ENCODE measurements at places on chromosomes 6 and 20. TPM values are rescaled to one million over a fixed set of nuclear protein-coding genes. Genes with fewer than 3 reads are reported as not detected.

- H3K27me3 ChIP-seq: no peaks in the 10 kb centered on the region
- no peak overlapping the region for H3K4me3 ChIP-seq
- H3K27ac ChIP-seq: no peak overlapping the region
- peaks cover 10% of the 10 kb centered on the region for H3K4me1 ChIP-seq
- H3K36me3 ChIP-seq: no peaks in the 10 kb centered on the region
Measured at GRCh38 chr6:133610227-133610840, 278.6 kb upstream of the TCF21 start.

GRCh38 chr6:109417646-109418045, 22.8 kb downstream of the PPIL6 start:
- H3K36me3 ChIP-seq: no peaks in the 10 kb centered on the region
- no peak for DNase-seq
- H3K27ac ChIP-seq: no peak overlapping the region
- H3K4me1 ChIP-seq: no peaks in the 10 kb centered on the region

DNA sequence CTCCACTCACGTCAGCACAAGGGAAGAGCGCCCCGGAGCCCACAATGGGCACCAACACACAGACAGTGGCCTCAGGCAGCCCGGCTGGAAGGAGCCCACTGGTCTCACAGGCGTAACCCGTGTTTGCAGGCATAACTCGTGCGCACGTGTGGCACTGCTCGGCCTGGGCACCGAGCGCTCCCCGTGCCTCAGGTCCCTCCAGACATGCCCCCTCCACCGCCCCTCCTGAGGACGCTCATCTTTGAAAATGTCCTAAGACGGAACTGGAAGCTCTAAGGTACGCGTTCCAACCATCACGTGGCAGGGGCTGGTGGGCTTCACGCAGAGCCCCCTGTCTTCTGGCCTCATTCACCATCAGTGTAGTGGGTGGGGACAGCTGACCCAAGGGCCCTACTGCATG, 44.6 kb downstream of the SSR1 start:
- DNase-seq: no peak
- no peaks in the 10 kb centered on the region for H3K4me1 ChIP-seq
- H3K27me3 ChIP-seq: no peaks in the 10 kb centered on the region
- H3K4me3 ChIP-seq: no peak overlapping the region
- no peak overlapping the region for H3K27ac ChIP-seq

- H3K4me3 ChIP-seq: no peak overlapping the region
- H3K27ac ChIP-seq: no peak overlapping the region
- no peak for DNase-seq
- no peaks in the 10 kb centered on the region for H3K36me3 ChIP-seq
- no peaks in the 10 kb centered on the region for H3K27me3 ChIP-seq
- no peaks in the 10 kb centered on the region for H3K4me1 ChIP-seq
Measured at GRCh38 chr6:109852713-109853112, 125.4 kb upstream of the GPR6 start.

Gene SMOC2
- total RNA-seq: not detected

DNA sequence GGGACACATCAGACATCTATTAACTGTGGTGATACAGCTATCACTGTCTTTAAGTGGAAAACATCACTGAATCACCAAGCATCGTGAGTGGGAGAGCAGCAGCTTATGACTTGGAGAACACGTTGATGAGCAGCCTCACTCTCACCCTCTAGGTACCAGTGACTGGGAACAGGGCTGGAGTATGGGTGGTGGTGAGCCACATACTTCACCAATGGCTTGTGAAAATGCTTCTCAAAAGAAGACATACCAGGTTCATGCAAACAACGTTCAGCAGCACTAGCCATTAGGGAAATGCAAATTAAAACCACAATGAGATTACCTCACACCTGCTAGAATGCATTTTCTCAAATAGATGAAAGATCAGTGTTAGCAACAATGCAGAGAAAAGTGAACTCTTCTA, 25.3 kb downstream of the SNX5 start:
- peaks cover 80% of the 10 kb centered on the region for H3K36me3 ChIP-seq
- no peaks in the 10 kb centered on the region for H3K4me1 ChIP-seq
- no peaks in the 10 kb centered on the region for H3K27me3 ChIP-seq
- no peak for DNase-seq
- H3K4me3 ChIP-seq: no peak overlapping the region

Gene PAK5
- not detected for total RNA-seq

DNA sequence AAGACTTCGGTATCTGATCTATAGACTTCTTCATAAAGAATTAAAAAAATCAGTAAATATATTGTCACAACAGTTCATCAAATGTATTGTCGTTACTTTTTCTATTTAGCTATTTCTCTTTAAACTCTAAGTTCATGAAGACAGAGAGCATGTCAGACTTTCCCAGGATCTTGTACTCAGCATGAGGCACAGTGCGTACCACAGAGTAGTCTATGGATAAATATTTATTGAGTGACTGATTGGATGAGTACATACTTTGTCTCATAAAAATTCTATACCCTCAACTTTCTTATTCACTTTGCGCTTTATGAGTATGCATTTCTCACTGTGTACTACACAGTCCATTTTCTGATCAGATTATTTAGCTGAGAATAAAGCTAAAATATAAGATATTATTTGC, 1284.4 kb upstream of the ADGRB3 start:
- no peaks in the 10 kb centered on the region for H3K4me1 ChIP-seq
- H3K27me3 ChIP-seq: no peaks in the 10 kb centered on the region

DNA sequence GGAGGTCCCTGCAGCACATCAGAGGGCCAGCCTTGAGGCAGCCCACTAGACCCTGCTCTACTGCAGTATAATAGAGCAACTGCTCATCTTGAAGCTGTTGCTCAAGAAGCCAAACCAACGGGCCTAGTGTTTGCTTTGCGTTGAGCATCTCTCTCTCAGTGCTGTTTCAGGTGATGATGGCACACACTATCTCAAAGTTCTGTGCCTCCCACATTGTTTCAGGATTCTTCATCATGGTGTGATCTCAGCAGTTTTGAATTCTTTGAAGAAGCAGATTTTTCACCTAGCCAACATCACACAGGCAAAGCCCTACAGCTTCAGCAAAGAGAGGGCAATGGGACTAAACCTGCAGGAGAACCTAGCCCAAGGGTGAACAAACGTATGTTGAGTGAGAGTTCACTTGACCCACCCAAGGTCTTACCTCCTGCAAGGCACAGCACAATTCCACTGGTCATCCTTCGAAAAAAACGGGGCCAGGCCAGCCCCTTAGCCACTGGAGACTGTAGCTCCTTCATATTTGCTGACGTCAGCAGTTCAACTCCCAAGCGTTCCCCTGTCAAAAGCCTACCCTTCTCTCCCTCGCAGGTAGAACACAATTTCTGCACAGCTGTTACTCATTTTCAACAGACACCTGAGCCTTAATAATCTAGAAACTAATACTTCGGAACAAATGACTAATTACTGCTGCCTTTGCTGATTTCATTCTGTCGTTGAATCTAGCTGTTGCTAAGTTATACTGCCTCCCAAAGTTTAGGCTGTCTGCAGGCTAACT, 15.8 kb downstream of the MYB start:
- H3K36me3 ChIP-seq: peaks cover 10% of the 10 kb centered on the region
- no peak overlapping the region for H3K4me3 ChIP-seq
- no peak for DNase-seq
- H3K4me1 ChIP-seq: no peaks in the 10 kb centered on the region
- no peaks in the 10 kb centered on the region for H3K27me3 ChIP-seq

GRCh38 chr6:156686301-156686994, 90.7 kb upstream of the ARID1B start:
- H3K4me3 ChIP-seq: peak overlapping the region; percentile 79
- peaks cover 4% of the 10 kb centered on the region for H3K4me1 ChIP-seq
- no peak for DNase-seq
- no peaks in the 10 kb centered on the region for H3K36me3 ChIP-seq

DNA sequence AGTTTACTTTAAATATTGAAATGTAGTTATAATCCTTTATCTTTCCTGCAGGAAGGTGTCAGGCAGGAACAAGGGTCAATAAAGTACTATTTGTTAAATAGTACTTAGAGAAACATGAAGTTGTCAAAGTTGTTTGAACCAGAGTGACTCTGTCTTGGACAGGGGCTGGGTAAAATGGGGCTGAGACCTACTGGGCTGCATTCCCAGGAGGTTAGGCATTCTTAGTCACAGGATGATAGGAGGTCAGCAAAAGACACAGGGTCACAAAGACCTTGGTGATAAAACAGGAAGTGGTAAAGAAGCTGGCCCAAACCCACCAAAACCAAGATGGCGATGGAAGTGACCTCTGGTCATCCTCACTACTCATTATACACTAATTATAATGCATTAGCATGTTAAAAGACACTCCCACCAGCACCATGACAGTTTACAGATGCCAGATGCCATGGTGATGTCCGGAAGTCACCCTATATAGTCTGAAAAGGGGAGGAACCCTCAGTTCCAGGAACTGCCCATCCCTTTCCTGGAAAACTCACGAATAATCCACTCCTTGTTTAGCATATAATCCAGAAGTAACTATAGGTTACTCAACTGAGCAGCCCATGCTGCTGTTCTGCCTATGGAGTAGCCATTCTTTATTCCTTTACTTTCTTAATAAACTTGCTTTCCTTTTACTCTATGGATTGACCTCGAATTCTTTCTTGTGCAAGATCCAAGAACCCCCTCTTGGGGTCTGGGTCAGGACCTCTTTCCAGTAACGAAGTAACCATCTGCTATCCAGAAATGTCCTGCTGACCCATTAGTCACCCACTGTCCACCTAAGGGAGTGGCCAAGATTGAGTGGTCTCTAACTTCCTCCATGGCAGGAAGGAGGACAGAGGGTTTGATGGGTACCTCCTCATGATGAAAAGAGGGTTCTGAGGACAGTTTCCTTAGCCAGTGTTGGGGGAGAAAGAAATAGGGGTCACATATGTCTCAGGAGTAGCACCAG, 19.6 kb downstream of the SLC22A2 start:
- H3K27ac ChIP-seq: no peak overlapping the region
- no peaks in the 10 kb centered on the region for H3K36me3 ChIP-seq
- 0 out of 2 replicates have a peak, but pooled peaks cover 4% of the 10 kb centered on the region for H3K27me3 ChIP-seq
- DNase-seq: no peak
- H3K4me1 ChIP-seq: no peaks in the 10 kb centered on the region

- no peaks in the 10 kb centered on the region for H3K36me3 ChIP-seq
- no peaks in the 10 kb centered on the region for H3K27me3 ChIP-seq
- H3K4me1 ChIP-seq: peaks cover 7% of the 10 kb centered on the region
- peak overlapping the region; percentile 55 for H3K27ac ChIP-seq
Measured at GRCh38 chr20:63896264-63897105, 1.6 kb downstream of the DNAJC5 start.

Gene JAG1
- 8.8 TPM for total RNA-seq

DNA sequence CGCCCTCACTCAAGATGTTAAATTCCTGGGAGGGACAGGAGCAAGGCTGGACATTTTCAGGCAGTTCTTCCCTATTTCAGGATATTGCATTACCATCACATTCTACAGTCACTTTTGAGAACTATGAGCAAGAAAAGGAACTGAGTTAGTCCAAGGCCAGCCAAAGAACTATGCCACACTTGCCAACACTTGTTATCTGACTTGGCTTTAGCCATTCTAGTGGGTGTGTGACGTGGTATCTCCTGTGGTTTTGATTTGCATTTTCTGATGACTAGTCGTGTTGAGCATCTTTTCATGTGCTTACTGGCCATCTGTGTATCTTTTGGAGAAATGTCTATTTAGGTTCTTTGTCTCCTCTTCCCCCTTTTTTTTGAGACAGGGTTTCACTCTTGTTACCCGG, 12.0 kb downstream of the XRN2 start:
- no peak for DNase-seq
- H3K36me3 ChIP-seq: peaks cover 3% of the 10 kb centered on the region
- H3K27me3 ChIP-seq: no peaks in the 10 kb centered on the region
- 0 out of 2 replicates have a peak, but pooled peaks cover 3% of the 10 kb centered on the region for H3K4me1 ChIP-seq
- H3K27ac ChIP-seq: no peak overlapping the region

DNA sequence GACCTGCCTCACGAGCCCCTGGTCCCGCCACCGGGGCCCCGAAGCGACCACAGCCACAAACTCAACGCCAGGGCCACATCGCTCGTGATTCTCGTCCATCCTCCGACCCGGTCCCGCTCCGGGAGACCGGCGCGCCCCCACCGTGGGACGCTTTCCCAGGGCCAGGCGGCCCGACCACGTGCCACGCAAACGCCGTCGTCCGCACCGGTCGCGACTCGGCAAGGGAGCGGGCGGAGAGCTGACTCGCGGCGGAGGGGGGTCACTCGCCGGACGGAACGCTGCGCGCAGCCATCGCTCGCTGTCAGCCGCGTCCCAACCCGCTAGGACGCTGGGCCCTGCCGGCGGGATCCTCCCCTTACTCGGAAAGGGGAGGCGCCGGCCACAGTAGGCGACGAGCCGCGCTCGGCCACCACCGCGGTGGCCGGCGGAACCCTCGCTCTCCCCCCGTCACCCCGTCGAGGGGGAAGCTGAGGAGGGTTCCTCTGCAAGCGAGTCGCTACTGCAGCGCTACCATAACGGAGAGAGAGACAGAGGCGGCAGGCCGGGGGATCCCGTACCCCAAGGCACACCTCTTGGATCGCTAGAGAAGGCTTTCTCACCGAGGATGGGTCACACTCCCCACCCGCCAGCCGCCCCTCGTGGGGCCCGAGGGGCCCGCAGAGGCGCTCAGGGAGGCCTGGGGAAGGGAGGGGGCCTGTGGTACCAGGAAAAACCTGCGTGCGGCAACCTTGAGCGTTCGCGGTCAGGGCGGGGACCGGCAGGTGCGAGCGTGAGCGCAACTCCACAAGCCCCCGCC, 511.8 kb upstream of the ZNF337 start:
- no peaks in the 10 kb centered on the region for H3K4me1 ChIP-seq
- DNase-seq: no peak
- H3K4me3 ChIP-seq: no peak overlapping the region
- no peaks in the 10 kb centered on the region for H3K36me3 ChIP-seq
- H3K27me3 ChIP-seq: no peaks in the 10 kb centered on the region
- no peak overlapping the region for H3K27ac ChIP-seq

DNA sequence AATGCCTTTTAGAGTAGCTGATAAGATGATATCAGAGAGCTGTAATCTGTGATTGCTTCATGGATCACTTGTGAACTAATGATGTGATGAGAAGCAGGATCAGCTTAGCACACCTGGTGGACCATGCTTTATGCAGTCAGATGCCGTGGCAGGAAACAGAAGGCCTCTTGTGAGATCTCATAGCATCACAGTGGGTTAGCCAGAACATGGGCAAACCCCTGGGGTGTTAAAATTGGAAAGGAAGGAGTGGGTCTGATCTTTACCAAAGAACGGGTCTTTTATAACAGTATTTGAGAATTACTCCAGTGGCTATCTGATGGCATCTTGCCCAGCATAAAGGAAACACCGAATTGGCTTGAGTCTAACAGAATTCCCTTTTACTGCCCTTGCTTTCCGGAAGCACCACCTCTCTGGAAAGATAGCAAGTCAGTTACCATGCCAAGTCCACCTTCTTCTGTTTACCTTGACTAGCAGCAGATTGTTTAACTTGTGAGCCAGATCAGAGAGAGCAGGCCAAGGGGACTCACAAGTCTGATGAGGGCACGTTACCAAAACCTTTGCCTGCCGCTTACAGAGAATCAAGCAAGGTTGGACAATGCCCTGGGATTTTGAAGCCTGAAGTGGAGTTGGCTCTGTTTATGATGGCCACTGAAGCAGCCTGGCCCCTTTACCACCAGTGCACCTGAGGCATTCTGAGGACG, 20.9 kb upstream of the SRF start:
- no peak overlapping the region for H3K4me3 ChIP-seq
- H3K27ac ChIP-seq: no peak overlapping the region
- DNase-seq: no peak
- H3K4me1 ChIP-seq: no peaks in the 10 kb centered on the region

Gene C6orf15
- 3.4 TPM for total RNA-seq

- H3K27me3 ChIP-seq: no peaks in the 10 kb centered on the region
- no peak for DNase-seq
- H3K27ac ChIP-seq: no peak overlapping the region
- no peak overlapping the region for H3K4me3 ChIP-seq
- peaks cover 12% of the 10 kb centered on the region for H3K4me1 ChIP-seq
Measured at GRCh38 chr20:32830437-32830836, 10.7 kb downstream of the MAPRE1 start.

- H3K27me3 ChIP-seq: no peaks in the 10 kb centered on the region
- DNase-seq: no peak
- H3K27ac ChIP-seq: no peak overlapping the region
- no peaks in the 10 kb centered on the region for H3K4me1 ChIP-seq
- no peaks in the 10 kb centered on the region for H3K36me3 ChIP-seq
Measured at GRCh38 chr6:139271056-139271455, 20.7 kb downstream of the TXLNB start.

Gene KCNS1
- total RNA-seq: not detected
